Tibial nerve (tissue), 4 donors: ENCODE measurements at places on chromosomes 4 and X. TPM values are rescaled to one million over a fixed set of nuclear protein-coding genes. Genes with fewer than 3 reads are reported as not detected.

TXK gene
- total RNA-seq, result 0.22 TPM

EFHC2 gene
- total RNA-seq, result 5.2 TPM

ZNF185 gene
- total RNA-seq, result 55.1 TPM

MAGEC1 gene
- not detected for total RNA-seq

CT45A1 gene
- not detected for total RNA-seq

CTAG2 gene
- not detected for total RNA-seq

SORCS2 gene
- total RNA-seq, result 48.9 TPM

RBM47 gene
- total RNA-seq, result 22.8 TPM

TNIP3 gene
- 0.44 TPM for total RNA-seq

ATP8A1 gene
- 57.9 TPM for total RNA-seq

- DNase-seq, result no peak
Observed at GRCh38 chr4:16018061-16018676, 55.2 kb upstream of the FGFBP2 start.

DNA sequence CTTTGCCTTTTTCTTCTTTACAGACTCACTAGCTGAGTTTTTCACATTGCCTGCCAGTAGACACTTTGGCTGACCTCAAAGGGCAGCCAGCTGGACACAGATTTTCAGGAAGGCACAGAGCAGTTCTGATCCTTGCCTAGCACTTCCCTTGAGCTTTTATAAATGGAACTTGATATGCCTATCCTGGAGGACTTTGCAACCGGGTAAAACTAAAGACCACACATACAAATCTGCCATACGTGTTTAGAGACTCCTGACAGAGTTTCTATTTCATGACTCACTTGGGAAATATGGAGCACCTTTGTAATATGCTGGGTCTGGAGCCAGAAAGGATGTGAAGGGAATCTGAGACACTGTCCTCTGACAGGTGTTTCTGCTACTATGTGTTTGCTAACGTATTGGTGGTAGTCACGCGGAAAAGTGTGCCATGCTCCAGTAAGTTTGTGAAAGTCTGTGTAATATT lies 56.7 kb upstream of the RASSF6 start:
- DNase-seq, result no peak

DNA sequence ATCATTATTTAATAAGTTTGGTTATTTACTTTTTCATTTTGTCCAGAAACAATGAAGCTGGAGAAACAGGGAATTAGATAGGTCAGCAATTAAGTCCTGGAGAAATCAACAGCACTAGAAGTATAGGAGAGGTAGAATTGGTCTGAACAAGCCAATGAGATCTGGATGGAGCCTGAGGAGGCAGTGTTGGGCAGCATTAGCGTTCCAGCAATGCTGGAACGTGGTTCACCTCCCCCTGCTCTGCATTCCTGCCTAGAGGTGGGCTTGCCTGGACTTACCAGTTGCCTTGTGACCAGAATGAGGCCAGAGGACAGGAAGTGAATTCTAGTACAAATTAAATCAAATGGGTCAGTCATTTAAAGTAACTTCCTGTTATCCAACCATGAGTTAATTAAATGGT lies 4.6 kb downstream of the RASSF6 start:
- no peak for DNase-seq

DNA sequence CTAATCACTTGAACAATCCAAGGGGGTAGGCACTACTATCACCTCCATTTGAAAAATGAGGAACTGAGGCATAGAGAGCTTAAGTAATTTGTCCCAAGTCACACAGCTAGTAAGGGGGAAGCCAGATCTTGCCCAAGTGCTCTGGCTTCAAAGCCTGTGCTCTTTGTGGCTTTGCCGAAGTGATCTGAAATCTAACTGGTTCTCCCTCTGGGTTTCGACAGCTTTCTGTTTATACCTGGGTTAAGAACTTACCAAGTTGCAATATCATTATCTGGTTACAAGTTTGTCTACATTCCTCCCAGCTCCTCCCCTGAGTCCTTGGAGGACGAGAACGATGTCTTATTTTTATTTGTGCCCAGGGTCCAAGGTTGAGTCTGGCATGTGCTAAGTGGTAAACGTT lies 125.3 kb upstream of the RAI2 start:
- no peak for DNase-seq

DNA sequence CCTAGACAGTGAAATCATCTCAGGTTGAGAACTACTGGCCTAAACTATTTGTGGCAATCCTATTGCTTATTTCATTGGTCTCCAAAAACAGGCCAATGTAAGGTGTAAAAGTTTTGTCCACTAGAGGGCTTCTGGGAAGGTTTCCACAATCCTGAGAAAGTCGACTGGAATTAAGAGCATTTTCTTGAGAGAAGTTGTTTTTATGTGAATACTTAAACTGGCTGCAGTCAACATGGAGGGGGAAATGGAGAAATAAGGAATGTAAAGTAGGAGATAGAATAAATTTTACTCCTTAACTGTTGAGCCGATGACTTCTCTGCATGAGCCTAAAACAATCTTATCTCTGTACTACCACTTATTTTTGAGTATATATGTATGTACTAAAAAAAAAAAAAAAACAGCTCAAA lies 11.0 kb upstream of the EIF4E start:
- DNase-seq, result no peak

DNA sequence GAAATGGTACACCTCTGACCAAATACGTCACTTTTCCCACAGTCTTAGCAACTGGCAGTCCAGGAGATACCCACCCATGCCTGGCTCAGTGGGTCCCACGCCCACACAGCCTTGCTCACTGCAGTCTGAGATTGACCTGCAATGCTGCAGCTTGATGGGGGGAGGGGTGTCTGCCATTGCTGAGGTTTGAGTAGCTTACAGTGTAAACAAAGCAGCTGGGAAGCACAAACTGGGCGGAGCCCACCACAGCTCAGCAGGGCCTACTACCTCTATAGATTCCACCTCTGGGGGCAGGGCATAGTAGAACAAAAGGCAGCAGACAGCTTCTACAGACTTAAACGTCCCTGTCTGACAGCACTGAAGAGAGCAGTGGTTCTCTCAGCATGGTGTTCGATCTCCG lies 52.7 kb downstream of the AMER1 start:
- no peak for DNase-seq

GRCh38 chrX:43973249-43974099 lies at the start of gene NDP:
NDP (minus strand) TSS chrX:43973390; CDS start chrX:43958645, 14,745 bp downstream.
- no peak for DNase-seq

DNA sequence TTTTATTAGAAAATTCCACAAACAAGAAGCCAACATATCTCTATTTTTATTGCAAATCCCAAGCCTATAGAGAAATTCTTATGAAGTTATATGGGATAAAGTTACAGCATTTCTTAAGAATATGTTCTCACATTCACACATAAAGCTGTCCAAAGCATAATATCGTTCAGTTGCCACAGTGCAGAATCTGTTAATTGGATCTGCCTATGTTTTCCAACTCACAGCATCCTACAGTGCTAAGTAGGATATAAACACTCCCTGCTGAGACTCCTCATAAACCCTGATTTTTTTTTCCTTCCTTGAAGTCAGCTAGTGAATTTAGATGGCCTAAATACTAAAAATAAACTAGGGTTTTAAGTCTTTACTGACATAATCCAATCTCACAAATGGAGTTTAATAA lies 307.9 kb downstream of the PDGFC start:
- DNase-seq, result no peak

DNA sequence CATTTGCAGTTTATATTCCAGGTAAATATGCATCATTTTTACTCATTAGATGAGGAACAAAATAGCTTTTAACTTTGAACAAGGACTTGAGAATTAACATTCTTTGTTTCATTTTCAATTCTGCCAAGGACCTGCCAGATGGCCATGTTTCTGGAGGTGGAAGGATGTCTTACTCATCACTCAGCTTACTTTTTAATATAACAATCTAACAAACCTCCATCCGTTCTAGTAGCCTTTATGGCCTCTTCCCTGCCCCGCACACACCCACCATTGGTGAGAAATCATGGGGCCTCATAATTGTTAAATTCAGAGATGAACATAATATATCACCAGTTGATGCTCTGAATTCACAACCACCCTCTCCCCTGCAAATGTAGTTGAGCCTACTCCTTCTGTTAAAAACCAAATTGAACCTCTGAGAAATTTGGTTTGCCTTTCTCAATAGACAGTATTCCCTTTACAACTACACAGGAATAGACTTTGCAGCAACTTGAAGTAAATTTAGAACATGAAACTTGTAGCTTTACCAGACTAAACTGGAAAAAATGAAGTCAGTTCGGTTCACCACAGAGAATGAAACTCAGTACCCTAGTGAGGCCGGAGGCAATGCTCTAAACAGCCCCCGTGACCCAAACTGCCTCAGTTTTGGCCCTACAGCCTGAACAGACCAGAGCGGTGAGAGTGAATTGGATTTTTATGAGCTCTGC lies 50.1 kb upstream of the ACSL4 start:
- no peak for DNase-seq

- peak; percentile 60 for DNase-seq
Observed at GRCh38 chrX:55057675-55058249, 17.1 kb upstream of the PAGE2B start.

GRCh38 chr4:151105454-151106032 lies 6.1 kb downstream of the RPS3A start:
- DNase-seq, result no peak

DNA sequence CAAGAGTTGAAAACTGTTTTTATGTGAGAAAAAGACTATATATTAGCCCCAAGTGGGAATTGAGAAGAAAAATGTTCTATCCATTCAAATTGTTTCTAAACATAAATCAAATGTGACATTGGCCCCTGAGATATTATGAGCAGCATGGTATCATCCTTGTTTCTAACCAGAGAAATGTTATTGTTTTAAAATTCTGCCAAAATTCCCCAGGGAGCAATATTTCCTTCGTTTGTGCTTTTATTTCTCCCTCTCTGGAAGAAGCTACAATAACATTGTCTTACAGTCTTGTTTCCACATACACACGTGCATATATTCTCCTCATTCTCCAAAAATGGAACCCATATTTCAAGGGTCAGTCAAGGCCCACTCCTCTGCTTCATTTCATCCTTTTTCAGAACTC lies 46.7 kb downstream of the MAGEB17 start:
- DNase-seq, result no peak

- no peak for DNase-seq
Observed at GRCh38 chr4:44965435-44966095, 239.2 kb upstream of the GNPDA2 start.

DNA sequence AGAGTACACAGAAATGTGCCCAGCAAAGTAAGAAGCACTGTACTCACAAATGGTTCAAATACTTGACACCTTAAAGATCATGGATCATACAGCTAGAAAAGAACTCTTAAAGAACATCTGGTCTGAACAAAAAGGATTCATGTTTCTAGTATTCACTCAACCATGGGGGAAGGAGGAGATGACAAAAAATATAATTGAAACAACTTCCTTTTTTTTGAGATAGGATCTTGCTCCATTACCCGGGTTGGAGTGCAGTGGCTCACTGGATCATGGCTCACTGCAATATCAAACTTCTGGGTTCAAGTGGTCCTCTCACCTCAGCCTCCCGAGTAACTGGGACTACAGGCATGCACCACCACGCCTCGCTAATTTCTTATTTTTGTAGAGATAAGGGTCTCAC lies 6.0 kb downstream of the DHX15 start:
- DNase-seq, result no peak

DNA sequence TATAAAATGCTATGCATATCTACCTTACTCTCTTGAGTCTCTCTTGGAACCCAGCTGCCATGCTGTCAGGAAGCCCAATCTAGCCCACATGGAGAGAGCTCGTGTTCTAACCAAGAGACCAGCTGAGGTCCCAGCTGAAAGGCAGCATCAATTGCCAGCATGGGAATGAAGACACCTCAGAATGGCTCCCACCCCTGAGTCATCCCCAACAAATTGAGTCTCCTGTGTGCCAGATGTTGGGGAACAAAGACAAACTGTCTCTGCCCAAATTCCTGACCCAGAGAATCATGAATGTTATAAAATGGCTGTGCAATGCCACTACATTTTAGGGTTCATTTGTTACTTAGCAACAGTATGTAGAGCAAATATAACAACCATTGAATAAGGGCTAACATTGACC lies 105.2 kb upstream of the STX18 start:
- no peak for DNase-seq

- peak; percentile 6 for DNase-seq
Observed at GRCh38 chr4:10417740-10418139, 39.5 kb downstream of the ZNF518B start.

- peak; percentile 38 for DNase-seq
Observed at GRCh38 chr4:85842540-85842939, 367.6 kb downstream of the ARHGAP24 start.

DNA sequence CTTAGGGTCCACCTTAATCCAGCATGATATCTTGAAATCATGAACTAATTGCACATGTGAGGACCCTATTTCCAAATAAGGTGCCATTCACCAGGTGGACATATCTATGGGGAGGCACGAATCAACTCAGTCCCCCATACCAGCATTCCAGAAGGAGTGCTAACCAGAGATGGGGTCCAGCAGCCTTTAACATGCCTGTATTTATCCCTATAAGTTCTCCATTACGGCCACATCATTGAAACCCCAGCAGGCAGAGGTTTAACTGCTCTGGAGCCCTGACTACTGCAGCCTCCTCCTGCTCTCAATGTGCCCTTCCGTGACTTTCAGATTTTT lies 3.2 kb upstream of the ASMTL start:
- DNase-seq, result no peak

DNA sequence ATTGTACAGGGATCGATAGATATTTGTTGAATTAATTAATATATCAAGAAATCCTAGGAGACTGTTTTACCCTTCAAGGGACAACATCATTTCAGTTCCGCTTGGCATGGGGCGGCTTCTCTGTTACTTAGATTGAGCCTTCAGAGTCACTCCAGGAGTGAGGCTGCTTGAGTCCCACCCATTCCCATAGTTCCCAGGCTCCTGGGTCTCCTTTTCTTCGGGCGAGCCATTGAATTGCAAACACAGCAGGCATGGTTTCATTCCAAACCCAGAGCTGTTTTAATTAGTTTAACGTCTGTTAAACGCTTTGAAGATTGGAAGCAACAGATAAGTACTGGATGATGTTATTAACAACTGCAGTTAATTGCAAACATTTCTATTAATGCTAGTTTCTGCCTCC lies 571 bp upstream of the EDA start:
- DNase-seq, result no peak
